Spinal cord (tissue), 10 donors: ENCODE measurements at places on chromosomes 12 and 14. TPM values are rescaled to one million over a fixed set of nuclear protein-coding genes. Genes with fewer than 3 reads are reported as not detected.

CACNA2D4 gene
- polyA plus RNA-seq: 0.95 TPM

CCDC38 gene
- 0.67 TPM for polyA plus RNA-seq

MYF6 gene
- 2.2 TPM for polyA plus RNA-seq

KLRC4 gene
- polyA plus RNA-seq: 3.8 TPM

ENDOU gene
- 0.32 TPM for polyA plus RNA-seq

SLC5A8 gene
- 0.40 TPM for polyA plus RNA-seq
